Head of caudate nucleus (tissue), 42 donors: ENCODE measurements at places on chromosomes 6 and 20.

DNA sequence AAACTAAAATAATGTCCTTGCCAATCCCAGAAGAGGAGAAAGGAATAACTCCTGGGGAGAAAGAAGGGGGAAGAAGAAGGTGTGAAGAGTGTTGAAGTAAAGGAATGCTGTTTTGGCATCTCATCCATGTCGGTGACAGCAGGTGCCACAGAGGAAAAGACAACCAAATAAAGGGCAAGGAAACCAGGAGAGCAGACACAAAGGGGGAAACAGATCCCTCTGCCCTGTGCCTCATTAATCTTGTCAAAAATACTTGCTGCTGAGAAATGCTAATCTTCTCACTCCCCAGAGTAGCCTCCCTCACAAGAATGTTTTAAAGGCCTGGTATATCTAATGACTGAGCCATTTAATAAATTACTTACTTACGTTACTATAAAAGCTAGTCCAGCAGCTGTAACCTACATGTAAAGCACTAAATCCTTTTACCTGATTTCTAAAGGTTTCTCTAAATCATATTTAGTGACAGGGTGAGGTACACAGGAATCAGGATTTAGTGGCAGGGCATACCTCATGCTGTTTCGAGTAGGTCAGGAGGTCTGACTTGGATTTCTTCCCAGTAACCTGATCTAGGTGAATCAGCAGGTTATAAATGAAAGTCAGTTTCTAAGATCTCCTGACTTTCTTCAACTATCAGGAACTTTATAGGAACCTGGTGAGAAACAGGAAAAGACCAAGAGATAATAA is 377.1 kb downstream of the CENPW start:
- no peak for DNase-seq

- no peak for DNase-seq
These were observed 538.7 kb upstream of the ID4 start for GRCh38 chr6:19298421-19298820.

DNA sequence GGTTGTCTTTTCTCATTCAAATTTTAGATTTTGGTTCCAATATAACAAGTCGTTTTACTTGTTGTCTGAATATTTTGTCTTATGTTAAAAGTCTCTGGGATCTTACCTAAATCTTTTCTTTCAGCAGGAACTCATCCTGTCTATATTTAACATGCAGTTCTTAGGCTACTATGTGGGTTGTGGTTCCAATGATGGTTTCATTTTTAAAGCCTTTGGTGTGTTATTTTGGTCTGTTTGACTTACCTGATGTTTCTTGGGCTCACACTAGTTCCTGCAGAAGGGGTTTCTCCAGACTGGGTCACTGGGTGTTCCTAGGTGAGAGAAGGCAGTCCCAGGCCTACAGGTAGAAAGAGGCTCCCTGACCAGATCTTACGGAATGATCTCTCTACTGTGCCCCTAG is 17.4 kb downstream of the PRL start:
- no peak for DNase-seq

- no peak for DNase-seq
These were observed 135.6 kb downstream of the TFAP2C start for GRCh38 chr20:56764671-56765070.

GRCh38 chr6:56891754-56892153 is 63.2 kb upstream of the BEND6 start:
- DNase-seq = no peak

DNA sequence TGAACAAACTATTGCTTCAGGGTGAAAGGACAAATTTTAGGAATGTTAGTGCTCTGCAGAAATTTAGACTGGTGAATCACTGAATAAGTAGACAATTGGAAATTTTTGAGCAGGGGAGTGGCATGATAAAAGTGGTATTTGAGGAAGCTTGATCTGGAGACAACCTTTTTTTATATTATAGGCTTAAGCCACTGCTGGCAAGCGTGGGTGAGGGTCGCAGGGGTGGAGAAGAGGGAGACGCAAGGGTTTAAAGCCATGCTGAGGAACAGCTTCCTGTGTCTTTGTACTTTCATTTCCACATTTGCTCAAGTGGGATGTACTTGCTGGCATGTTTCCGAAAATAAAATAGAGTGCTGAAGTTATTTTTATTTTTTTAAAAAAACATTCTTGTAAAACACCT is 23.7 kb downstream of the NCOA7 start:
- DNase-seq = no peak

DNA sequence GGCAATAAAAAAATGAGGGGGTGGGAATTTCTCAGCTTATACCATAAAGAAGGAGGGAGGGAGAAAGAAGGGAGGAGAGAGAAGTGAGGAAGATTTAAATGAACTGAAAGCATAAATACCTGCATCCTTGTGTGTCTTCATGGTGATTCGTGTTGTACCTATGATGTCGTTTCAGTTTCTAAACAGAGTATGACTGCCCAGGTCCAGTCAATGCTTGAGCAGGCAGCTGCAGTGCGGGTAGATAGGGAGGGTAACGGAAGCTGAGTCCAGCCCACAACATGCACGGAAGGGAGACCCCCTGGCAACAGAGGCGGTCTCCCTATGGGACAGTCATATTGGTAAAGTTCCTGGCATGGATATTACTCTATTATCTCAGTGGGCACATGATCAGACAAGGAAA is 184.5 kb downstream of the KIF16B start:
- no peak for DNase-seq

GRCh38 chr6:167401525-167402194 is 76.8 kb downstream of the TTLL2 start:
- DNase-seq = no peak

GRCh38 chr6:51292659-51293058 is 474.0 kb downstream of the TFAP2B start:
- no peak for DNase-seq

GRCh38 chr20:56628015-56628872 is 862 bp upstream of the TFAP2C start:
- no peak for DNase-seq

DNA sequence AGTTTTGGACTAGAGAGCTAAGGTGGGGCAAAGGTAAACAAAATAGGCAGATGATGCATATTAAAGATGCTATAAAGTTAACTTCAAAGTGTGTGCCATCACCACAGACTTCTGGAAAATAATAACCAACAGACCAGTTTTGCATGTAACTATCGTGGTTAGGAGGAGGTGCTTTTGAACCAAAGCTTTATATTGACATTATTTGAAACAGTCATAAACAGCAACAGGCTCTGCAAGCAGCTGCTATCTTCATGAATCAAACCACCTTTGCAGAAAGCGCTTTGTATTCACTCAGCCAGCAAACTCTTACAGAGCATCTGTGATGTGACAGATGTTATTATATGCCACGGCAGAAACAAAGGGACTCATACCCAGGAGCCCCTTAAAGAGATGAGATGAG is 81.9 kb downstream of the CRYBG1 start:
- no peak for DNase-seq

GRCh38 chr6:94269256-94269655 is 849.9 kb upstream of the EPHA7 start:
- no peak for DNase-seq

DNA sequence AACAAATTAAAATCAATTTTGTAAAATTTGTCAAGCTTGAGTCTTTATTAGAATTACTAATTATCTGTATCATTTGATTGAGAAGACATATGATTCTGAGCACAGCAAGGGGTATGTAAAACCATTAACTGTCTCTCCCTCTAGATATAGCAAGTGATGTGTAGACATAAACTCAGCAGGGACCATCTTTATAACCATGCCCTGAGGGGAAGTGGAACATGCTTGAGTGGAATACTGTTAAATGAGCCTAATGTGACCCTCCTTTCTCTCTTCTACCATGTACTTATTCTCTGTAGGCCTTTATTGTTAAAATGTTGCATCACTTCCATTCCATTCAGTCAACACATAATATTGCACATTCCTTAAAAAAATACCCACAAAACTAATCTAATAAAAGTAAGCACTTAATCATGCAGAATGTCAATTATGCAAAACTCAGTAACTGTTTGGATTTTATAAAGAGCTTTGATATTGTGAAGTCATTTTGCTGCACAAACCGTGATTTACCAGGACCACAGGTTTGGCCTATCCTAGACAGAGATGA is 896.6 kb upstream of the MANEA start:
- no peak for DNase-seq

DNA sequence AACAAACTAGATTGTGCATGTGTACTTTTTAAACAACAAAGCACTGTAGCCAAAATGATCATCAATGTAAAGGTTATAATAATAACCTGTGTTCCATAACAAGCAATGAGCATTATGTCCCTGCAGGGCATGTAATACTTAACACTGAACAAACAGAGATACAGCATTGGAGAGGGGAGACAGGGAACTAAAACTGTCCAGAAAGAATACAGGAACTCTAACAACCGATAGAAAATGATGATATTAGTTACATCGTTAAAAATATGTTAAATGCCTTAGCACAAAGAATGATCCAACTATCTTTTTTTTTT is 80.5 kb downstream of the COL9A1 start:
- DNase-seq = no peak

- DNase-seq = no peak
These were observed 15.5 kb upstream of the CCND3 start for GRCh38 chr6:41957117-41957516.

- no peak for DNase-seq
These were observed 21.0 kb upstream of the MYT1 start for GRCh38 chr20:64143018-64143801.

DNA sequence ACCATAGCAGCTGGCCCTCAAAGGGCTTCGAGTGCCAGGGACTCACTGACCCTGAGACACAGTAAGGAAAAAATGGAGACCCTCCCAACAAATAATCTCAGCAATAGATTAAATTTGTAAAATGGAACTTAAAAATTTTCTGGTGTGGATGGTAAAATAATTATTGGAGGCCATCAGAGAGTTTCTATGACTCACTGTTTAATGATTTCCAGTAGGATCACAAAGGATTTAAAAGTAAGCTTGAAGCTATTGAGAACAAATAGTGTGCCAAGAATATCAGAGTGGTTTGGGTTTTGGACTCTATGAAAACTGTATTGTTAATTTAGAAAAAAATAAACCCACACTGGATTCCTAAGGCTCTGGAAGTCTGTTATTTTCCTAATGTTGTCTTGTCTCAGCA is 115.2 kb upstream of the AKIRIN2 start:
- no peak for DNase-seq

GRCh38 chr6:111759836-111760785 is 113.1 kb downstream of the FYN start:
- peak; percentile 44 for DNase-seq

DNA sequence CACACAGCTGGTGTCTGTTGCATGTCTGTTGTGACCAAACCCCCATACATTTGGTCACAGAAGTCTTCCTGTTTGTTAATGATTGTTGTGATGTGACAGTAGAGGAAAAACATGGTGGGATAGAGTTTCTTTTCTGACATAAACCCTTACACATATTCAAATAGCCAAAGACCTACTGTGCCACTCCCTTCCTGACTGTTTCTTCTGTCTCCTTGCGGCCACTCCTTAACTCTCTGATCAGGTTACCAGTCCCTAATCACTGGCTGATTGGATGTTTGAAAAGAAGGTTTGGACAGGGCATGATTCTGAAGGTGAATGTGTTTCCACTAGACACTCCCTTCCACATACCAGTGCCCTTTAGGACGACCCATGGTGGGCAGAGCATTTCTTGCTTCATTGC is 101.2 kb downstream of the SCP2D1 start:
- no peak for DNase-seq

DNA sequence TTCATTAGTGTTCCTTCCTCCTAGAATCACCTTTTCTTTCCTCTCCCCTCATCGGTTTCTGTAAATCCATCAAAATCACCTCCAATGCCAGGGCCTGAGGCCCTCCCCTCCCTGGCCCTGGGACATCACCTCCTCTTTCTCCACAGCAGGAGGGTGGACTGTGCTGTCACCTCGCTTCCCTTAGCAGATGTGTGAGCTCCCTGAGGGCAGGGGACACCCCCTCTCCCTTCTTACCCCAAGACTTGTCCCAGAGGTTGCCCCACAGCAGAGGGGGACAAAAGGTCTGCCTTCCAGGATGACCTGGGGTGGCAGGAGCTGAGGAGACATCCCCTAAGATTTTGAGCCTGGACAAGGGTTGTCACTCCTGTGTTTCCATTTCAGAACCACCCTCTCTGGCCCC is 5.9 kb downstream of the ULBP1 start:
- no peak for DNase-seq

DNA sequence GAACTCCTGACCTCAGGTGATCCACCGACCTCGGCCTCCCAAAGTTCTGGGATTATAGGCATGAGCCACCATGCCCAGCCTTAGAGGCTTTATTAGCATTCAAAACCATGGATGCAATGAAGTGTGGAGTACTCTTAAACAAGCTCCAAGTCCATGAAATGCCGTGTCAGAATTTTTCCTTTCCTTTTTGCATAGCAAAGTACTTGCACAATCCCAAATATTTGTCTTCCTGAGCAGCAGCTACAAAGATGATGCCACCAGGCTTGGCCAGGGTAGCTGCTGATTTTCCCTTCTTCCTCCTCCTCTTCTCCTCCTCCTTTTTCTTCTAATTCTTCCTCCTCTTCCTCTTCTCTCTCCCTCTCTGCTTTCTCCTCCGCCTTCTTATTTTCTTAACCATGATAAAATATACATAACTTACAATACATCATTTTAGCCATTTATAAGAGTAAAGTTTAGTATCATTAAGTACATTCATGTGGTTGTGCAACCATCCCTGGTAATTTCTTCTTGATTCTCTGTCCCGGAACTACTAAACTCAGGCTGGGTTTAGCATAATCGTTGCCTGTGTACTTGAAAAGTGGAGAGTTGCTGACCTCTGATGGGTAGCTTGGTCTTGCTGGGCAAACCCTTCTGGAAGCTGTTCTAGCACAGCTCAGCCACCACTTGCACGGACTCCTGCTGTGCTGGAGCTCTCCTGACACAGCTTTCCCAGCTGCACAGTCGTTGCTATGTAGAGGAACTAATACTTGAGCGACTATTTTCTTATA is 20.3 kb downstream of the MUCL3 start:
- DNase-seq = no peak

DNA sequence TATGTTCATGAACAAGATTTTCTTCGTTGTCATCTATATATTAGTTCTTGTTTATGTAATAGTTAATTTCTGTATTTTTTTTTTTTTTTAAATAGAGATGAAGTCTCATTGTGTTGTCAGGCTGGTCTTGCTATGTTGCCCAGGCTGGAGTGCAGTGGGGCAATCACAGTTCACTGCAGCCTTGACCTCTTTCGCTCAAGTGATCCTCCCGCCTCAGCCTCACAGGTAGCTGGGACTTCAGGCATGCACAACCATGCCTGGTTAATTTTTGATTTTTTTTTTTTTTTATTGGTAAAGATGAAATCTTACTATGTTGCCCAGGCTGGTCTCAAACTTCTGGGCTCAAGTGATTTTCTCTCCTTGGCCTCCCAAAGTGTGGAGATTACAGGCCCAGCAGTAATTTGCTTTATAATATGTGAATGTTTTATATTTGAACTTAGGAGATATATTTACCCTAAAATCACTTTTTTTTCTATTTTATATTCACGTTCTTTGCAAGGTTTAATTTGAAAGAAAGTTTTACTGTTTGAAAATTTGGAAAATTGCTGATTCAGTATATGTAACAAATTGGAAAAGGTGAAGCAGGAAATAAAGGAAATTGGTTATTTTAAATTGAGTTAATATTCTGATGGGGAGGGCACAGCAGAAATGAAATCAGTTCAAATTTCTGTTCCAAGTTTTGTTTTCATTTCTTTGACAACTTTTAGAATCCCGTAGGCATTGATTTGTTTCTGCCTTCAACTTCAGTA is 56.2 kb downstream of the ZFAND3 start:
- DNase-seq = no peak

- no peak for DNase-seq
These were observed 111.7 kb downstream of the PREX1 start for GRCh38 chr20:48716086-48716485.

- no peak for DNase-seq
These were observed 249.7 kb downstream of the TMEM242 start for GRCh38 chr6:157073596-157073995.
